ENCODE measurements at places on chromosomes 11 and 22. TPM values are rescaled to one million over a fixed set of nuclear protein-coding genes. Genes with fewer than 3 reads are reported as not detected.

The MEI1 gene
- total RNA-seq: 1.4 TPM

The SIRT3 gene
- total RNA-seq: 10.4 TPM

The NOX4 gene
- total RNA-seq: 16.6 TPM

The CASP1 gene
- total RNA-seq: 10.1 TPM

The UBASH3B gene
- 99.8 TPM for total RNA-seq

The DNAL4 gene
- total RNA-seq: 3.1 TPM

The OR5D16 gene
- total RNA-seq: not detected

The PHOX2A gene
- not detected for total RNA-seq

The TSPAN32 gene
- 0.30 TPM for total RNA-seq

The SELENOM gene
- total RNA-seq: 11.0 TPM

The TIGD3 gene
- 0.40 TPM for total RNA-seq

The MRGPRX3 gene
- 0.93 TPM for total RNA-seq

The CREB3L1 gene
- 3.3 TPM for total RNA-seq

The TSPAN18 gene
- total RNA-seq: not detected

The DUSP8 gene
- total RNA-seq: 0.07 TPM

The TUB gene
- total RNA-seq: 4.4 TPM

The TIMM8B gene
- total RNA-seq: 106 TPM

The CHCHD10 gene
- total RNA-seq: not detected

The MAPK12 gene
- total RNA-seq: 50.6 TPM

The SLCO2B1 gene
- total RNA-seq: not detected

The CEND1 gene
- 1.0 TPM for total RNA-seq

The IFITM5 gene
- total RNA-seq: not detected

The GAL3ST1 gene
- total RNA-seq: not detected

The MRTFA gene
- 23.9 TPM for total RNA-seq

The OR52E8 gene
- total RNA-seq: not detected

The MMP11 gene
- not detected for total RNA-seq

The KRTAP5-11 gene
- not detected for total RNA-seq

The OR51B4 gene
- total RNA-seq: 21.5 TPM

The GLYAT gene
- not detected for total RNA-seq

The INS gene
- total RNA-seq: not detected

The SEC14L6 gene
- total RNA-seq: not detected

The SLC22A12 gene
- not detected for total RNA-seq

The OR9G1 gene
- total RNA-seq: not detected

The SULT4A1 gene
- 0.26 TPM for total RNA-seq

The SCGB1C1 gene
- total RNA-seq: not detected

The ROBO4 gene
- 21.1 TPM for total RNA-seq

The TRIM49C gene
- total RNA-seq: not detected

The POU2AF1 gene
- total RNA-seq: not detected

The NELL1 gene
- not detected for total RNA-seq

The FAR1 gene
- total RNA-seq: 63.5 TPM

The GNAZ gene
- 0.70 TPM for total RNA-seq

The NKAPD1 gene
- 27.2 TPM for total RNA-seq

The OR51B5 gene
- 118 TPM for total RNA-seq

The SCN4B gene
- total RNA-seq: not detected
